ENCODE measurements at places on chromosomes 4 and X.
A peak's percentile ranks its signal among the peaks of the same experiment; 100 is the strongest.

- DNase-seq: no peak
These were observed 95.4 kb downstream of the NAF1 start for GRCh38 chr4:163071308-163071707.

DNA sequence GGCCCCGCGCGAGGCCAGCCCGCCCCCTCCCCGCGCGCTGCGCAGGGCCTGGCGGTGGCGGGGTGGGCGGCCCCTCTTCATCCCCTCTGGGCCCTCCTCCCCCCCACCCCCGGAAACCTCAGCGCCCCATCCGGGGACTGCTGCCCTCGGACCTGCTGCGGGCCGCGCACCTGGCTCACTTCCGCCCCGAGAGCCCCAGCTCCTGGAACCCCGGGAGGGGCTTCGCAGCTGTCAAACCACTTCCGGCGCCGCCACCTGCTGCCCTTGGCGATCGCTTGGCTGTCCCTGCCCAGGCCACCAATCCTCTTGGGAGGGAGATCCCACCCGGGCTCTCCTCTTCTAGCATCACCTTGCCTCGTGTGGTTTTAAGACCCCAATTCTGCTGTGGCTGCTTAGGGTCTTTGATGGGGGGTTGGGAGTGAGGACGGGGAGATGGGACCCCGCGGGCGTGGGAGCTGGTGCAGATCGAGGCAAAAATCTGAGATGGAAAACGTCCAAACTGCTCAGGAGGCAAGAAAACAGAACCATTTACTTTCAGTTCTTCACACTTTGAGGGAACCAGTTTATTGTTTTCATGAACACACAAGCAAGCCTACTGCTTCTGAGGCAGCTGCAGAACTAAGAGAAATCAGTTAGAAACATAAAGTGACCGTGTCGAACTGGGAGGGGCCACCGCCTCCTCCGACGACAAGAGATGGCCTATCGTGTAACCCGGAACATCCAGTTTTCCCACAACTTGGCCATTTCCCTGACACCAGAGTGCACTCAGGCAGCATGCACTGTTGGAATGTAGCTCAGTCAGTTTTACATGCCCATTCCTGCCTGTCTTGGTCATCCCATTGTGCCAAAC, 754 bp downstream of the MTMR1 start:
- DNase-seq: no peak

GRCh38 chr4:113435893-113436292, 325.6 kb downstream of the CAMK2D start:
- DNase-seq: no peak

- DNase-seq: no peak
These were observed 19.5 kb upstream of the PGRMC2 start for GRCh38 chr4:128307123-128307571.

DNA sequence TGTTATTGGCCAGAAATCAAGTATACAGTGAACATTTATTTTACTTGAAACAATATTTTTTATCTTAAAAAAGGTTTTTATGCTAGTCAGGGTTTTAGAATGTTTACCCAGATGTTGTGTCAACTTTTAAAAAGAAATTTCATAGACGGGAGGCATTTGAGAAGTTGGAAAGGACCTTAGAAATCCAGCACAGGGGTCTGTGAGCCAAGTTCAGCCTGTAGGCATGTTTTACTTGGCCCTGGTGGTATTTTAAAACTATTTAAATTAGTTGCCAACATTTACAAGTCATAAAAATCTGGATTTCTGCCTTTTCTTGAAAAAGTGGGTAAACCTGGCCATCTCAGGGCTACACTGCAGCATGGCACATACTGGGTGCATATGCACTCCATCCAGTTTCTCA, 25.5 kb upstream of the FHL1 start:
- DNase-seq: no peak

DNA sequence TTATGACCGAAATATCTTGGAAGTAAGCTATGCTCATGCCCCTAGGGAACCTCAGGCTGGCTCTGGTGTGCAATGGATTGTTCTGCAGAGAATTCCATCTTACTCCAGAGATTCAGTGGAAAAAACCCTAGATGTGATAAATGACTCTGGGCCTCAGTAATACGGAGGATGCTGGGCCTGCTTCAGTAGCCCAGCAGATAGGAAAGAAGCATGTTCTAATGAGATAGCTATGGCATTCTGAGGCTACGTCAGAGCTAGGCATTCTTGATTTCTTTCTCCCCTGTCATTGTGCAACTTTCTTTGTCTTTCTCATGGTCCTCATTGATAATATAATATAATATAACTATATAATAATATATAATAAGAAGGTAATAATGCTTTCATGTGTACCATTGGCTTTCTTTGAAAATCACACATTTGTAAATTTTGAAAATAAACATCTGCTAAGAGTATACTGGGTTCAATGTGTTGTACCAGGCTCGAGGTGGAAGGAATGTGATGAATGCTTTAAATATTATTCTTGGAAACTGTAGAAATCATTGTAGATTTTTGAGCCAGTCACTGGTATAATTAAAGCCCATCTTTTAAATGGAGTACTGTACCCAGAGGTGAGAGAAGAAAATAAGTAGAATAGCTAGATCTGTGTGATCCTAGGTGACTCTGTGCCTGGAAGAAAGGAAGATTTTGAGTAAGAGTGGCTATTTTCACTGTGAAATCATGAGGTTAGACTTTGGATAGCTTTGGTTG, 152.0 kb downstream of the IL15 start:
- DNase-seq: no peak

GRCh38 chr4:57103051-57103450, 7.1 kb downstream of the IGFBP7 start:
- DNase-seq: no peak

DNA sequence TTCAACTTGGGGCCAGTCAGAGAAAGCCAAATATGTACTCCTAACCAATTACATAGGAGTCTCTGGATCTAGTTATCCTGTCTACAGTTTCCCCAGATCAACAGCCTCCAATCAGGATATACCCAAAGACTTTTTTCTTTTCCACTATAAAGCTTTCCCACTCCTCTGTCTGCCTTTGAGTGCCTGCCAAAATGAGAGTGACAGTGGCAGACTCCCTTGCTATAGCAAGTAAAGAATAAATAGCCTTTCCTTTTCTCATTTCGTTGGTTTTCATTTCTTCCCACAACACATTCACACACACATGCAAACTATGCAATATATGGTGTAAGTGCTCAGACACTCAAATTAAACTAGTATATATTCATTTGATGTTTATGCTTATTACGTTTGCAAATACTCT, 302.4 kb upstream of the TACR3 start:
- DNase-seq: no peak

GRCh38 chr4:157040405-157040804, 35.5 kb upstream of the GLRB start:
- no peak for DNase-seq

DNA sequence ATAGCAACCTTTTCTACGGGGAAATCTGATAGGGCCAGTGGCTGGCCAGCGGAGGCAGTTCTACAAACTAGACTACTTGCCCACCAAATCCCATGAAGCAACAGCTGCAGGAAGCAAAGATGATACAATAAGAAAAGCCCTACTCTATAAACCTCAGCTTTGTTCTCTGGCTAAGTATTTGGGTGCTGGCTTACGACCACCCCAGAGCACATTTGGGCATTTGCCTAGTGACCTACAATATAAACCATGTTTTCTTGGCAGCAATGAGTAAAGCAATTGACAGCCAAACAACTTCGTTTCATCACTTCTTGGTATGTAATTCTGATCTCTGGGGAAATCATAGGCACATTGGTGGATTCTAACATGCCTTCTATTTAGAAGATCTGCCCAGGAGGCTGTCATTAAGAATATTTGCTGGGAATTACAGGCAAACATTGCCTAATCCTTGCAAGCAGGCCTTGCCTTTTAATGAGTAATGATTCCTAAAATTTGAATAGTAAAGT, 7.5 kb upstream of the LHFPL1 start:
- DNase-seq: no peak

- DNase-seq: no peak
These were observed 78.8 kb upstream of the PCDH7 start for GRCh38 chr4:30641345-30641744.

- no peak for DNase-seq
These were observed 139.9 kb upstream of the SLC4A4 start for GRCh38 chr4:71198958-71199357.

DNA sequence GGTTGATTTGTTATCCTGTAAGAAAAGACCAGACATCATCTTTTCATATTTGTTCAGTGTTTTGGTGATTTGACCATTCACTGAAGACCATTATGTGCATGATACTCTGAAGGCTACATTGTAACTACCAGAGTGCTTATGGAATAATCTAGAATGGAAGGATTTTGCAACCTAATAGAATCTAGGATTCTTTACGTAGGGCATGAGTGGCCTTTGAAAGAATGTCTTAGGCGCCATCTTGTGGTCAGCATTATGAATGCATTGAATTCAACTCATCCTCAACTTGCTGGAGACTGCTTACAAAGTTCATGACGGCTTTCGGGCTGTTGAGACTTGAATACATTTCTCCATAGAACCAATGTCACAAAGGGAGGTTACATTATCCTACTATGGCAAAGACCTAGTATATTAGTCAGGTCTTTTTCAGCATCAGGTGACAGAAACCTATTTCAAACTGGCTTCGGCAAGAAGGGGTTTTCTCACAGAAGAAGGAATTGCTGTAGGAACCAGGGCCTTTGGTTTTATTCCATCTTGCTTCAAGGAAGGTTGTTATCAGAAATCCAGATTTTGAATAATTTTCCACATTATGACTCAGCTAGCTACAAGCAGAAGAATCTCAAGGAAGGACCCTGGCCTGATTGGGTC, 104.1 kb downstream of the GPAT3 start:
- DNase-seq: peak; percentile 81

DNA sequence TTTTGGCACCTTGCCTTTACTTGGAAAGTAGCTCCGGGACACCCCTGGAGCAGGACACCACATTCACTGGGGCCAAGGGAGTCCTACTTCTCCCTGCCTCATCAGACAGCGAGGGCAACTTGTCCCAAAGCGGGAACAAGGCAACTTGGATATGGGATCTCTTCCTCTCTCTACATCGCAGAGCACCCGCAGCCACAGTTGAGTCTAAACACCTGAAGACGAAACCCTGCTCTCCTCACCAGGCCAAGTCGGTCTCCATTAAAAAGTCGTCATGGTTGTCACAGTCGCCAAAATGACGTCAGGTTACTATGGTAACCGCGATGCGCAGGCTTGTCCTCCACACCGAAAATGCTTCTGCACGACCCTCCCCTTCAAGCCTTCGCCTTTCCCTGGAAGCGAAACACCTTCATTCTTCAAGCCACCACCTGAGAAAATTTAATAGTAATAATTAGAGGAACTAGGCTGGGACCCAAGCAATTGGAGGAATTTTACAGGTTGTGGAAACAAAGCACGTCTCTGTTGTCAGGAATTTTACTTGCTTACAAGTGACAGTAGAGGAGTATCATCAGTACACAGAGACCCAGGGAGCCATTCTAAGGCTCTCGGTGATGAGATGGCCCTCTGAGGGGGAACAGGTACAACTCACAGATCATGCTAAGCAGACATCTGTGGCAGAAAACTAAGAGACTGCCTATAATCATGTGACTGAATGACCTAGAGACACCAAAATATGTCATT, 30.5 kb upstream of the TCEAL4 start:
- no peak for DNase-seq

GRCh38 chr4:95178938-95179337, 369.8 kb downstream of the UNC5C start:
- no peak for DNase-seq

- no peak for DNase-seq
These were observed 902 bp upstream of the LARP1B start for GRCh38 chr4:128060121-128060698.

GRCh38 chrX:37690119-37690518, 4.5 kb downstream of the XK start:
- no peak for DNase-seq

GRCh38 chr4:8651661-8652180, 59.2 kb downstream of the CPZ start:
- DNase-seq: no peak

DNA sequence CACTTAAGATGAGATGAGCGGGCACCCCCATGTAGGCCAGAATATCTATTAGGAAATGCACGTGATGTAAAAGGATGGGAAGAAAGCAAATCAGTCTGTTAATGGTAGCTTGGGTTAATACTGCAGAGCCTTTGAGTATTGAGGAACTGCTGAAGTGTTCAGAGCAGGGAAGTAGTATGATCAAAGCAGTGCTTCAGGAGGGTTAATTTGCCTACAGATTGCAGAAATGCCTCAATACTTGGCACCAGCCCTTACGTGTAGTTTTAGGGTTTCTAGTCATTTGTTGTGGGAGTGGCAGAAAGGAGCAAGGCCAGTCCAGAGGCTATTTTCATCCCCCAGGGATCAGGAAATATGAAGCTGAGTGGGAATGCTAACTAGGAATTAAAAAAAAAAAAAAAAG, 19.7 kb downstream of the ZFX start:
- no peak for DNase-seq

- no peak for DNase-seq
These were observed 49.4 kb downstream of the UGT2B10 start for GRCh38 chr4:68865188-68865638.

DNA sequence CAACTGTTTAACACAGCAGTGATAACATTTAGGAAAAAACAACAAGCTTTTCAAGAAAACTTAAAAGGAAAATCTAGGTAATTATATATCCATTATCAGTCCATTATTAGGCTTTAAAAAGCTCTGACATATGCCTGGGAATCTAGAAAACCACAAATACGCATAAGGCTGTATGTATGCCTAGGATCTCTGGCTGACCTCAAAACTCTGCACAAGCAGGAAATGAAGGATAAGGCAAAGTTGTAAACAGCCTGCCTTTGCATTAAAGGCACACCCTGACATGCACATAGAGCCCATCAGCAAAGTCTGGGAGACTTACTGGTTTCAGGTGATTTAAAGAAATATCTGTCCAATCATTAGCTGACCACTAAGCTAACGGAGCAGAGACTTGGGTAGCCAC, 14.0 kb downstream of the TIMP1 start:
- DNase-seq: no peak

DNA sequence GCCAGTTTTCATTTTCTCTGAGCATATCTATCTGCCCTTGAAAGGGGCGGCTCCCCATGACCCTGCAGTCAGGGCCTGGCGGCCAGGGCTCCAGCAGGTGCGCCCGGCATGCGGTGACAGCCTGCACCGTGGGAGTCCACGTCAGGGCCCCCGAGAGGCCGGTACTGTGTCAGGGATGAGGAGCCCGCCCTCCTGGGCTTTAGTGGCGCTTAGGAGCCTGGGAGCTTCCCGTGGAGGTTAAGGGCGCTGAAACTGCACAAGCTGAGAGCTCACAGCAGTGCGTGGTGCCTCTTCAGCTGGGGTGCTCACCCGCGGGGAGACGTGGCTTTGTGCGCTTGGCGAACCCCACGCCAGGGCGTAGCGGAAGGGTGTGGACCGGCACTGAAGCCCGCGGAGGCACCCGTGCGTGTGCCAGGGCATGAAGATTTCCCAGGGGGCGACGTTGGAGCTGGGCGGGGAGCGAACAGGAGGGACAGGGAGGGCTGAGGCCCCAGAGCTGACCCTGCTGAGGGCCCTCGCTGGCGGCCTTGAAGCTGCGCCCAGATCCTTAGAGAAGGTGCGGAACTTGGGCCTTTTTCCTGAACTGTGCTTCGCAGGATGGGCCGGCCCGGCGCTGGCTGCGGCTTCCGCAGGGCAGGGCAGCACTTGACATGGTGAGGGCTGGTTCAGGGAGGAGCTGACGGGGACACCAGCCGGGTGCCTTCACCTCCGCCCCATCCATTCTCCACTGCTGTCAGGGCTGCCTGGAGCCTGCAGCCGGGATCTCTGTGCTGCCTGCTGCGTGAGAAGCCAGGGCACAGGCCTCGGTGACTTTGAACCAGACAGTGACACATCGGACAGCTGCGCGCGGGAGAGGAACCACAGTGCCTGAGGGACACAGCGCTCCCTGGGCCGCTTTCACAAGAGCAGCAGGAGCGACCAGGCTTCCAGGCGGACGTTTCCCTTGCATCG, 32.9 kb downstream of the HTT-AS start:
- peak; percentile 53 for DNase-seq

All from Kasumi-1 (cell line).